EH (cell line): ENCODE measurements at places on chromosomes 16 and 17.

DNA sequence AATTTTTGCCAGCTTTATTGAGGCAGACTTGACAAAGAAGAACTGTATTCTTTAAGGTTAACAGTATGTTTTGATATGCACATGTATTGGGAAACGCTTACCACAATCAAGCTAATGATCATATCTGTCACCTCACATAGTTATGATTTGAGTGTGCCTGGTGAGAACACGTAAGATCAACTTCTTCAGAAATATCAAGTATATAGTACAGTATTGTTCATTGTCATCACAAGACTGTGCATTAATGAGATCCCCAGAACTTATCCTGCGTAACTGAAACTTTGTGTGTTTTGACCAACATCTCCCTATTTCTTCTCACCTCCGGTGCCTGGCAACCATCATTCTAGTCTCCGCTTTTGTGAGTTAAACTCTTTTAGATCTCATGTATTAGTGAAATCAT is 756.4 kb upstream of the EEF2KMT start:
- DNase-seq = no peak

DNA sequence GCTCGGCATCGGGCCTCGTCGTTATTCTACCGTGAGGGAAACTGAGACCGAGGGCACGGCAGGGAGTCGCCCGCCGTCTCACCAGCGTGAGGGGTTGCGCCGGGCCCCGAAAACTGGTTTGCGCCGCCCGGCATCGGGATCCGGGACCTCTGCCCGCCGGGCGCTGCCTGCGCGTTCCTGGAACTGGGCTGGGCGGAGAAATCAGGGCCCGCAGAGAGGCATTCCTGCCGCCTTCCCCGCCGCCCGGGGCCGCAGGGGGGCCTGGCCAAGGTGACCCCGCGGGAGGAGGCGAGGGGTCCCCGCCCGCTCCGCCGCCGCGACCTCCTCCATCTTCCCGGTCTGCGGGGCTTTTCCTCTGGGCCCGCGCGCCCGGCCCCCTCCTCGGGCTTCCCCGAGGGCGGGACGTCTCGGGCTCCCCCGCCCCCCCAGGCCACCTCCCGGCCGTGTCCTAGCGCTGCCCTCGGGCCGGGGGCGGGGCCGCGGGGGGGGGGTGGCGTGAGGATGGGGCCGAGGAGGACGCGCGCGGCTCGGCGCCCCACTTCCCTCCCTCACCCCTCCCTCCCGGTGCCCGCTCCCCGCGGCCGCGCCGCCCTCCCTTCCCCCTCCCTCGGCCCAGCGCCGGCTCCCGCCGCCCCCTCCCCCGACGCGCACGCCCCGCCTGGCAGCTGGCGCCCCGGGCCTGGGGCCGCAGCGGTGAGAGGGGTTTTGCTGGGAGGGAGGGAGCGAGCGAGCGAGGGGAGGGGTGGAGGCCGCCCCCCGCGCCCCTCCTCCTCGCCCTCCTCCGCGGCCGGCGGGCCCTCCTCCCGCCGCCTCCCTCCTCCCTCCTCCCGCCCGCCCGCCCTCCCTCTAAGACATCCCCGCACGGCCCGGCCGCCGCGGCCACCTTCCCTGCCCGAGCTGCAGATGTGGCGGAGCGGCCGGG is at the start of gene GLIS2:
Gene GLIS2 (plus strand): TSS at position 882 of the 922 bp plus-strand sequence. CDS start 16,214 bp downstream, outside the sequence.
- peak; percentile 85 for DNase-seq

GRCh38 chr16:3645504-3646347 is 8.8 kb upstream of the DNASE1 start:
- peak; percentile 23 for DNase-seq

GRCh38 chr16:87600246-87600645 is 2.1 kb upstream of the JPH3 start:
- no peak for DNase-seq

DNA sequence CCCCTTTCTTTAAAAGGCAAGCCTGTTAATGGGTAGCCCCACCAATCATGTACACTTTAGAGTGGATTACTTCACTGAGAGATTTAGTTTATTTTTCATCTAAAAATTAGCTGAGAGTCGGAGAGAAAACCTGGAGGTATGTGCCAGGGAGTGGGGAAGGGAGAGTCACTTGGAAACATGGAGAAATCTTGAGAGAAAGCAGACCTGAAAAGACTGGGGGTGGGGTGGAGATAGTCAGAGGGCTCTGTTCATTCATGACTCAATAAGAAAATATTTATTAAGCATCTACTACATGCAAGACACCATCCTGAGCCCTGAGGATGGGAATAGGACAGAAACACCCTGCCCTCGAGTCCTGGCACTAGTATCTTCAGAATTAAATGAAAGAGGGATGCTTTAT is 27.4 kb upstream of the RCVRN start:
- DNase-seq = no peak

DNA sequence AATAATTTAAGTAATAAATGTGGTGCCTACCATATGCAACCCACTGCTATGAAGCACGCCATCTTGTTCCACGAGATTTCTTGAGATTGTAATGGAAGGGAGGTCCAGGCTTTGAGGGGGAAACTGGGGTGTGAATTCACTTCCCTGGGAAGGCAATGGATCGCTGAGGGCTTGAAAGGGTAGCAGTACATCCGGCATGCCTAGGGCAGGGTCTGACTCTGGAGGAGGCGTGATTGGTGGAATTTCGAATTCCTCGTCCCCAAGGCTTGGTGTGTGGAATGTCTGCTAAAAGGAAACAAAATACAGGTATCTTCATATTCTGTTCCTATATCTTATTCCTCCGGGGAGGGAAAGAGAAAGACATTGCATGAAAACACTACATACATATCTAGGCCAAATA is 83.0 kb downstream of the TOX3 start:
- DNase-seq = no peak

- no peak for DNase-seq
These were observed 4.6 kb downstream of the KIFC3 start for GRCh38 chr16:57797526-57798266.

DNA sequence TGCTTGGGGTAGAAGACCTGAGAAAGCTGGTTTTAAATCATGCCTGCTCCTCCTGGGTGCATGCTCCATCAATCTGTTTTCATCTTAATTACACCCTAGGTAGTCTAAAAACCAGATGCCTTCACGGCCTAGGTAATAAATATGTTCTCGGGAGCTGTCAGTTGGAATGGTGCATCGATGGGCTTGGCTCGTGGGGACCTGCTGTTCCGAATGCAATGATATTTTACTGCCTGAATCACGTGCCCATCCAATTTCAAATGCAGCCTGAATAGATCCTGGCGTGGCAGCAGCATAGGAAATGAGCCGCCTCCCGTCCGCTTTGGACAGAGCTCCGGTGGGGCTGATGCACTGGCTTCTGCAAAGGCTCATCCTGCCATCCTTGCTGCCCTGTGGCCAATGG is 18.8 kb upstream of the FAAP100 start:
- DNase-seq = no peak

DNA sequence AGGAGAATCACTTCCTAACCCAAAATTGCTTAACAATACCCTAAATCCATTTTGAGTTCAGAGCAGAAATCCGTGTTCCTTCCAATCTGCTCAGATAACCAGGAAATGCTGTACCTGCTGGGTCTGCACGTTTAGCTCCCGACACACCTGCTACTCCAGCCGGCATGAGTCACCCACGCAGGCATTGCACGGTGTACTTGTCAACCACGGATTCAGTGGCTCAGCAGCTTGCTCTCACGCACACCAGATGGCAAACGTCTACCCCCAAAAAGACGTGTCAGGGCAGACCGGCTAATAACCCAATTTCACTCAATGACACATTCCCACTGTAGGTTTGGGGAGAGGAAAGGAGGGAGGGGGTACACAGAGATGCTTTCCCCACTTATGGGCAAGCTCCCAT is 468.1 kb downstream of the SOX9 start:
- DNase-seq = peak; percentile 48

- DNase-seq = no peak
These were observed 180.1 kb downstream of the MAP2K6 start for GRCh38 chr17:69594641-69595040.

DNA sequence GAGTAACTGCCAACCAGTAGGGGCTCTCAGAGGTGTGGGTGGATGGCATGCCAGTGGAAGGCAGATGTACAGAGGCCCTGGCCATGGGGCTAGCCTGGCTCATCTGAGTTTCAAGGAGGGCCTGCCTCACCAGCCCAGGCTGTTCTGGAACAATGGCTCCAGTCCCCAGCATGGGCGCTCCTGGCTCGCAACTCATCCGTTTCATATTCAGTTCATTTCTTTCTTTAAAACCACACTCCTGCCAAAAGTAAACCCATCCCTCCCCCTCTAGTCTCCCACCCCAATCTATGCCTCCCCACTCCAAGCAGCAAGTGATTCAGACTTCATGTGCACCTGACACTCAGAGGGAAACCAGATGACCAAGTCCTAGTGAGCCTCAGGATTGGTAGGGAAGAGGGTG is 2.4 kb downstream of the CCL13 start:
- no peak for DNase-seq

- DNase-seq = no peak
These were observed 607.5 kb downstream of the TOX3 start for GRCh38 chr16:51939378-51939871.

DNA sequence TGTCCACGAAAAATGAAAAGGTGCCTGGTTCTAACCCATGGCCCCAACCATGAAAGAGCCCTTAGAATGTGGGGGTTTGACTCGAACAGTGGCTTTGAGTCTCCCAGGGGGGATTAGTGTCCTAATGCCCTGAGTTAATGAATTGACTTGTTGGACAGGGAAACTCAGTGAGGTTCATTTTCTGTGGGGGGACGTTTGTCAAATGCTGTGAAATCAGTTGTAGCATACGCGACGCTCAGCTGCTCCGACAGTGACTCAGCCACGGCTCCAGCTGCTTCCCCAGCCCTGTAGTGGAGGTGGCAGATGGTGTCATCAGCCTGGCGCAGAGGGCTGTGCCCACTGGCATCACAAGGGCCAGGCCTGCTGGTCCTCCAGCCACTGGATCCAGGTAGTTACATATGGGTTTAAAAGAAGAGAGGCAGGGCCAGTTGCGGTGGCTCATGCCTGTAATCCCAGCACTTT is 3.9 kb upstream of the TMEM235 start:
- no peak for DNase-seq

- no peak for DNase-seq
These were observed 6.5 kb downstream of the SNRNP25 start for GRCh38 chr16:60166-60565.

DNA sequence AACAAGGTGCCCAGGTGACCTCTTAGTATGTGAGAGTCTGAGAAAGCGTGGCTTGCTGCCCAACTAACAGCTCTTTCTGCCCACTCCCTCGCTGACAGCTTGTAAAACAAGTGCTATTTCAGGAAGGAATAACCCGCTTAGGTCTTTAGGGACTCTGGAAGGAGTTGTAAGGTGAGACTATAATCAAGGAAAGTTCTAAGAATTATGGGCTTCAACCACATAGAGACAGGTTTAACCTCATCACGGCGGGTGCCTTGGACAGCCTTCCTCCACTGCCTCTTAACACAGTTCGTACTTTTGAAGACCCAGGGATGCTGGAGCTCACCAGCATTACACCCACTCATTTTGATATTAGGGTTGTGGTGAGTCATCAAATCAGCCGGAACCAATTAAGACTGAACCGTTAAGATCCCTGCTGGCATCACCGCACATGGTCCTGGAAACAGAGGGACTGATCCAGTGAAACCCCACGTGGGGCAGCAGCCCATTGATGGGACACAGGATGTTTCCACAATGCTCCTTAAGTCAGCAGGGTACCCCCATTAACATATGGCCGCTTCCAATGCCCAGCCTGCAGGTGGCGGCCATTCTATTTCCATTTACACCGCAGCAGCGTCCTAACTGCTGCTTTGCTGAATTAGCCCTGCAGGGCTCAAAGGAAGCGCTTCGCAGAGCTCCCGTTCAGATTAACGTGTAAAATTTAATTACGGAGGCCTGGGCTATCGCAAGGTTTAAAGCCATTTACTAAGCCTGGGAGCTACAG is 176.6 kb upstream of the SDK2 start:
- no peak for DNase-seq

DNA sequence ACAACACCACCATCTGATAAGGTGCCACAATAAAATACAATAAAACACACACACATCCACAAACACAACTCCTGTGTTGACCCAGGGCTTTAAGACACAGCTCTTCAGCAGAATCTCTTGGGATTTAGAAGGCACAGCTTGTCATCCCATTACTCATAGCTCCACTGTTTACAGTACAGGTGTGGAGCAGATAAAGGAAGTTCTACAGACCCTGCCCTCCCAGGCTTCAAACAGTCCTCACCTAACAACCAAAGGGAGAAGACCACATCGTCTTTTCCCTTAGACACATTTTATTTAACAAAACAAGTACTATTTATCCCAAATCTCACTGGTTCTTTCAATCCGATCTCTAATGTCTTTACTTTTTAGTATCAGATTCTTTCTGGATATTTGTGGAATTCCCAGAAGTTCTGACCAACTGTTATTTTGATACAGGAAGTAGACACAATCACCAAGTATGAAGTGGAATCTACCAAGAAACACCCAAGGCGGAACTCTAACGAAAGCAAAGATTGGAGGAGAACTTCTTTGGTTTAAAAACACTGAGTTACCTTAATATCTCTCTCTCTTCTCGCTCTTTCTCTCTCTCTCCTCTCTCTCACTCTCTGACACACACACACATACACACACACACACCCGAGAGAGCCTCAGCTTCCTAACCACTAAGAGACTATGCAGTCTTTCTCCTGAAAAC is 46.1 kb downstream of the CYTH1 start:
- DNase-seq = peak; percentile 41

DNA sequence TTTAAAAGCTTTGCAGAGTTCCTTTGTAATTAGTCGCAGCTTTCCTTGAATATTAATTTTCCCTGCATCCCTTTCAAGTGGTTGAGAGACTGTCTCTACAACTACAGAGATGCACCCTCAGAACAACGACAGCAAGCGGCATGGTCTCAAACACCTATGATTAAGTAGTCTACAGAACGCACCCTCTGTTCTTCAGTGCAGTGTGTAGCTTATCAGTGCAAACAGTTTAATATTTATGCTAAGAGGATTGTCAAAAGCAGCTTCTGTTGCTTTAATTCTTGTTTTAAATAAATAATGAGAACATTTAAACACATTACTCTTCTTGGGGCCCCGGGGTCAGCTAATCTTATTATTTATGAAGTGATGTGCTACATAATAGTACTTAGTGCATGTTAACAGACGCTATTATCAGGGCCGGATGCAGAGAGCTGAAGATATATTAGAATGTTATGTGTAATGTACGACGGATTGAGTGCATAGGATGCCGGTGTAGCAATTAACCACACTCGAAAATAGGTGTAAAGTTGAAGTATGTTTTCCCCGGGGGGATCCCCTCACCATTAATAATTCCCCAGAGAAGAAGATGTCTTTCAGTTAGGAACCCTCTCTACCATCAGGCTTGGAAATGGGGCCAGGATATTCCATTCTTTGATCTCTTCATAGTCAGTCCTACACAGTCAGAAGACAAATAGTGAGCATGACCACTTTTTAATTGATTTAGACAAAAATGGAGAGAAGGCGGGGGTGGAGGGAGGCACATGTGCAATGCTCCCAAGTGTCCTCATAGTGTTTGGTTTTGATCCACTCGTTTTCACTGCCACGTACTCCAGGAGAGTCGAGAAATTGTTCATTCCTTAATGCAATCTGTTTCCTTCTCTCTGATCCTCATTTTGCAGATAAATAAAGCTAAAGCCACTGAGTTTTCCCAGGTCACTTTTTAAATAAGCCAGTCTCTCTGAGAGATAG is 176.3 kb downstream of the IRX3 start:
- no peak for DNase-seq
